ENCODE measurements at places on chromosomes 4 and X.

GRCh38 chr4:3636646-3637320, 104.6 kb upstream of the LRPAP1 start:
- no peak for DNase-seq

DNA sequence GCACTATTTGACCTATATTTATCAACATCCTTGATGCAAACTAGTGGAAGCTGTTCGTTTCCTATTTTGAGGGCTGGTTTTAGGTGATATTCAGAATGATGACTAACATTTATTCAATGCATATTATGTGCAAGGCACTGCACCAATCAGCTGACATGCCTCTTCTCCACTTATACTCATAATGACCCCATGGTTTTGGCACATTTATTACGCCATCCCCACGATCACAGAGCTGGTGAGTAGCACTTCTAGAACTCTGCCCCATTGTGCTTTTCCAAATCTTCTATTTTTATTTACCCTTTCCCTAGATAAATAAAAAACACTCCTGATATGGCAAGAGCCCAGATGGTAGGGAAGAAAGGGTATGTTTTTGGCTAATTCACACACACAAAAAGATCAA, 13.1 kb downstream of the SCML1 start:
- DNase-seq = no peak

DNA sequence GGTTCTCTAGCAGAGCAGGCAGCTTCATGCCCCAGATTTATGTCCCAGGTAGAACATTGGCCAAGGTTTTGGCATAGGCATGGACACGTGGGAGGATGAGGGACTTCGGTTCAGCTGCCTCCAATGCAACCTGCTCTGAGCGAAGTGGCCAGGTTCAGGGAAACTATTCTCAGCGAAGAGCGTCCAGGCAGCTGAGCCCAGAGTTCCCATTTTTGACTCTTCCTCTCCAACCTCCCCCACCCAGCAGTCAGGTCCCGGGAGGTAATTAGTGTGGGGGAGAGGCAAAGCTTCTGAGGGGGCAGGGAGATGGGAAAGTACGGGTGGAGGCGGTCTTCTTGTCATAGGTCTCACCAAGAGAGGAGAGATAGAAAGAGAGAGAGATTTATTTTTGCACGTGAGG, 1.0 kb downstream of the GABRA4 start:
- DNase-seq = no peak

- no peak for DNase-seq
Observed at GRCh38 chr4:10129196-10130177, 12.9 kb upstream of the WDR1 start.

DNA sequence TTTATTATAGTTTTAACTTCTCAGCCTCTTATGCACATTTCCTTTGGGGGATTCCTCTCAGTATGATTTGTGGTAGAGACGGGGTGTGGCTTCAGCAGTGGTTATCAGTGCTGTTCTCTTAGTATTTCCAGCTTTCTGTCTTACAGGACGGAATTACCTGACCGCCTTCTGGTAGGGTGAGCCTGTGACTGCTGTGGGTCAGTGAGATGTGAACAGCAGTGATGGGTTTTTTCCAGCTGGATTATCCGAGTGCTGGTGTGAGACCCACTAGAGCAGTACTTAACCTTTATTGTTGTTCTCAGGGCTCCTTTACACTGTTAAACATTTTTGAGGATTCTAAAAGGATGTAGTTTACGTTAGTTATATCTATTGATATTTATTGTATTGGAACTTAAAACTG, 135.2 kb downstream of the SLIT2 start:
- no peak for DNase-seq

DNA sequence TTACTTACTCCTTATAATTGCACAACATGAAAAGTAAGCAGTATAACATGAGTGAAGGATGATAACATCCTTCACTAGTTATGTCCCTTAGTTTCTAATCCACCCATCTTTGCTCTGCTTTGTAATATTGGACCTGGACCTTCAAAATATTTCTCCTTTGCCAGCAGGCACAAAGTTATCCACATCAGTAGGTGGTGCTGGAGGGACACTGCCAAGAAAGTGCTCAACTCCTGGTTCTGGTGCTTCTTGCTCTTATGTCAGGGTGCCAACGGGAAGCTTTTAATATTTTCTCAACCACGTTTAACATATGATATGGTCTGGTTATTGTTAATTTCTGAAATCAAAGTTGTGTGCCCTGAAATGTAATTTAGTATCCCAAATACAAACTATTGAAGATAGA, 49.1 kb downstream of the TMEM165 start:
- no peak for DNase-seq

GRCh38 chr4:40349561-40350198, 14.5 kb downstream of the CHRNA9 start:
- no peak for DNase-seq

- DNase-seq = no peak
Observed at GRCh38 chr4:169131556-169132208, 121.6 kb upstream of the CBR4 start.

DNA sequence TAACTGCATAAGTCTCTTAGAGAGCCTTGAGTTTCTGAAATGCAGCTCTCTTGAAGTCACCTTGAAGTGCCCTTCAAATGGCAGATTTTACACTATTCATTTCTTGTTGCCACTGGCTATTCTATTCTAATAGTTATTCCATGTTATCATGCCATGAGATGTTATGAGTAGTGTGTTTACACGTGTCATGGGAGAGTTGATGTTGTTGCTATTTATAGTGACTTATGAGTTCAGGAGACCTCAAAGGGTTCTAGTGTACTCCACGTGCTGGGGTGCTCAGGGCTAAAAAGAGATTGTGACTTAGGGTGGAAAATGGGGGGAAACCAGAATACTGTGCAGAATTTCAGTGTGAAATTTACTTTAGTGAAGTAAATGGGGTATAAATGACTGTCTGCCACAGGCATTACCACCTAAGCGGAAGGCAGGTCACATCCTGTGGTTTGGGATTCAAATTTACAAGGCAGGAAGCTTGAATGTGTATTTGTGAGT, 77.1 kb upstream of the SLC4A4 start:
- no peak for DNase-seq

- DNase-seq = no peak
Observed at GRCh38 chr4:152159773-152160172, 376.1 kb downstream of the FBXW7 start.

- DNase-seq = no peak
Observed at GRCh38 chr4:172995161-172995560, 173.4 kb upstream of the GALNT7 start.

- no peak for DNase-seq
Observed at GRCh38 chr4:38957893-38958292, 74.3 kb downstream of the TMEM156 start.

GRCh38 chrX:15567267-15567666, 33.5 kb downstream of the ACE2 start:
- no peak for DNase-seq

DNA sequence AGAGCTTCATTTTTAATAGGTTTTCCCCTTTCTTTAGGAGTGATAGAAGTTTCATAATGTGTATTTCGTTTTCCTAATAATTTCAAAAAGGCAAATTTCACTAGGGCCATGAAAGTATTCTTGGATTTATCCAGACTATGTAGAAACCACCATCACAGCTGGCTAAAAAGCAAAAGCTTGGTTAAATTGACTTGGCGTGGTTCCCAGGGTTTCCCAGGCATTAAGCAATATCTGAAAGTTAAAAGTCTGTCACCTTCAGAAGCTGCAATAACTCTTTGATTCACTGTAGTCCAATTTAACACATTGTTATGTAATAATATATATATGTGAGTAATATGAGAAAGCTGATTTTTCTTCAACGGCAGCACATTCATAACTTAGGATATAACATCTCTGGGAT, 38.3 kb downstream of the NDNF start:
- DNase-seq = no peak

- no peak for DNase-seq
Observed at GRCh38 chr4:150209140-150209829, 131.0 kb downstream of the DCLK2 start.

GRCh38 chr4:114398410-114398809, 200.2 kb upstream of the UGT8 start:
- no peak for DNase-seq

GRCh38 chr4:122012735-122013134, 60.9 kb upstream of the TRPC3 start:
- no peak for DNase-seq

- no peak for DNase-seq
Observed at GRCh38 chr4:139599076-139599475, 43.1 kb upstream of the SETD7 start.

DNA sequence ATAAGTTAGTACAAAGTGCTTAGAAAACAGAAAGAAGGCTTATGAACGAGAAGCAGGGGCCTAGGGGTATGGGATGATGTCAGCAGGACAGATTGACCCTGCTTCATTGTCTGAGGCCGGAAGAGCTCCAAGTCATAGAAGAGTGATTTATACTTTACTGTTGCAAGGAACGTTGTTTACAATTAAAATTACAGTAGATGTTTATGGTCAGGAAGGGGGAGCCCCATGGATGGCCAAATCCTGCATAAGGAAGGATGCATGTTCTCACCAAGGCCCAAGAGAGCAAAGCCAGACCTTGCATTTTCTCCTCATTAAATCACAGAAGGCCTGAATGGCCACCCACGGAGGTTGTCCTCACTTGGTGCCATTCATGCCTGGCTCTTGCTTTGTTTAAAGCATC, 115.3 kb downstream of the LDB2 start:
- DNase-seq = no peak

DNA sequence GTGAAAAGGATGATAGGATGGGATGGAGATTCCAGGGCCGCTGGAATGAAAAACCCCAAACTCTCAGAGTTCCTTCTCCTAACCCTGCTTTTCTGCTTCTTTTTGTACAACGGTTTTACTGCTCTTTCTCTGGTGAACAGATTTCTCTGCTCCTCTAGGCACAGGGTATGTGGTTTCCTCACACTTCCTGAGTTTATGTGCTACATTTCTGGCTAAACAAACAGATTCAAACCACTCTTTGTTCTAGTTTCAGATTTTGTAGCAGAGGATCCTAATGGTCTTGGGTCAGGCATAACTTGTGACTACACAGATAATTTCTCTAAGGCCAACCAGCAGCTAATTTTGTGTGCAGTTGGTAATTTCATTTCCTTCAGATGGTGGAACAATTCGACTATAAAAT, 52.6 kb downstream of the OSTC start:
- no peak for DNase-seq

DNA sequence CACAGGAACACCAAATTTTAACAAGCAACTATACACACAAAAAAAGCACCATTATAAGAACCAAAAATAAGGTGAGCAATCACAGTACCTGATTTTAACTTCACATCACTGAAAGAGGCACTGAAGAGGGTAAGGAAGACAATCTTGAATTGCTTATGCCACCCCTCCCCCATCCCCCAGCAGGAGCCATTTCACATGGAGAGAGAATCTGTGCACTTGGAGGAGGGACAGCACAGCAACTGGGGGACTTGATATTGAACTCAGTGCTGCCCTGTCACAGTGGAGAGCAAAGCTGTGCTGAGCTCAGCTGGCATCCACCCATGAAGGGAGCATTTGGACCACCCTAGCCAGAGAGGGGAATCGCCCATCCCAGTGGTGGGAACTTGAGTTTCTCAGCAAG, 56.0 kb downstream of the NUDT11 start:
- no peak for DNase-seq

- DNase-seq = no peak
Observed at GRCh38 chrX:132294776-132295495, 75.7 kb upstream of the RAP2C start.

DNA sequence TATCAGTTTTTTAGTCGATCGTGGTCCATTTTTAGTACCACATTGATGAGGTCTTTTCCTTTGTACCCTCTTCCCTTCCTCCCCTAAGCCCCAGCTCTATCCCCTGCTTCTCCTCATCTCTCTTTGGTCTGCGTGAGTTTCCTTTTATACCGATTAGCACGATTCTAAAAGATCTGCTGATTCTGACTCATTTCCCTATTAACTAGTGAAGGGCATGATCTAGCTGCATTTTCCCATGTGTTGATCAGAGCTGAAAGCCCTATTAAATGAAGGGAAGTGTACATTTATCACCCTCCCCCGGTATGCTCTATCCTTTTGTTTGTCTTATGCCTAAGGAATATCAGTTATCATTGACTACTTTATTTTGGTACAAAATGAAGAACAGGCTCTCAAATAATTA, 181.7 kb upstream of the NPY2R start:
- no peak for DNase-seq

GRCh38 chrX:153935326-153935851, 552 bp upstream of the NAA10 start:
- DNase-seq = no peak

GRCh38 chrX:45591650-45592049, 391.0 kb upstream of the DIPK2B start:
- DNase-seq = no peak

DNA sequence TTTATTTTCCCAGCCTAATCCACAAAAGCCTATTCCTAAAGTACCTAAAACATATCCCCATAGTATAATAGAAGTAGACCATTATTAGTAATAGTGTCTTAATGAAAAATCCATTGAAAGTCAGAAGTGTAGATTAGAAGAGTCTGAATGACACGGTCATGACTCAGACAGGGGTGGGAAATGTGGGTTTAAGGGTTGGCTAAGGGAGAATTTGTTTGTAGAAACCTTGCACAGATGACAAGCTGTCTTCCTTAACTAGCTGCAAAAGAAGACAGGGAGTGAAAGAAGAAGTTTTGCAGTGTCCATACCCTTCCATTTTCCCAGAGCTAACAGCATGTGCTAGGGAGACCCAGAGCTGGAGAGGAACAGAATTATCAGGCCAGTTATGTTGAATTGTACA, 242.7 kb upstream of the ETNPPL start:
- no peak for DNase-seq

DNA sequence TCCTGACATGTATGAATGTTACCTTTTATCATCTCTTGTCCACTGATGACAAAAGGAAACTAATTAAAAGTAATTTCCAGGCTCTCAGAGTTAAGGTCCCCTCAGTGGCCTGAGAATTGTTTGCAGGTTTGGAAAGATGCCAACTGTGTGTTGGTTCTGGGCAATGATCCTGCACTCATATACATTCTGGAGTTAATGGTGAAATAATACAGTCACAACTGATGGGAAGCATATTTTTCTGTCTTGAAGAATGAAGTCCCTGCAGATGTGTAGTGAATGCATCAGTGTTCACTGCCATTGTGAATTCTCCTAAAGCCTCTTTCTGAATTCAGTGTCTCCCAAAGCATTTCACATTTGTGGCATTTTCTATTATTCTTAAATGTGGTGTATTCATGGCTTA, 238.1 kb upstream of the PPP1R2C start:
- DNase-seq = no peak

- no peak for DNase-seq
Observed at GRCh38 chrX:79081895-79082512, 62.5 kb upstream of the GPR174 start.

DNA sequence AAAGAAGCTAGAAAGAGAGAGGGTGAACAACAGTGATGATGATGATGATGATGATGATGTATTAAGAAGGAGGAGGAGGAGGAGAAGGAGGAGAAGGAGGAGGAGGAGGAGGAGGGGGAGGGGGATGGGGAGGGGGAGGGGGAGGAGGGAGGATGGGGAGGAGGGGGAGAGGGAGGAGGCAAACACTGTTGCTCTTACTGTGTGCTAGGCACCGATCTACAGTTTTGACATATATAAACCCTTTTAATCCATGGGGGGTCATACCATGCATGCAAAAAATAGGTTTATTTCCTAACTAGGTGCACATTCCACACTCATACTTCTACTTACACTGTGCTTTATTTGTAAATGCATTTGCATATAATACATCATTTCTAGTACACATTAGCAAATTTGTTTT, 482.8 kb upstream of the FAM241A start:
- no peak for DNase-seq
